ENCODE measurements at places on chromosomes 5 and 9. TPM values are rescaled to one million over a fixed set of nuclear protein-coding genes. Genes with fewer than 3 reads are reported as not detected.

FAM13B gene
- total RNA-seq, result 24.6 TPM

DNA sequence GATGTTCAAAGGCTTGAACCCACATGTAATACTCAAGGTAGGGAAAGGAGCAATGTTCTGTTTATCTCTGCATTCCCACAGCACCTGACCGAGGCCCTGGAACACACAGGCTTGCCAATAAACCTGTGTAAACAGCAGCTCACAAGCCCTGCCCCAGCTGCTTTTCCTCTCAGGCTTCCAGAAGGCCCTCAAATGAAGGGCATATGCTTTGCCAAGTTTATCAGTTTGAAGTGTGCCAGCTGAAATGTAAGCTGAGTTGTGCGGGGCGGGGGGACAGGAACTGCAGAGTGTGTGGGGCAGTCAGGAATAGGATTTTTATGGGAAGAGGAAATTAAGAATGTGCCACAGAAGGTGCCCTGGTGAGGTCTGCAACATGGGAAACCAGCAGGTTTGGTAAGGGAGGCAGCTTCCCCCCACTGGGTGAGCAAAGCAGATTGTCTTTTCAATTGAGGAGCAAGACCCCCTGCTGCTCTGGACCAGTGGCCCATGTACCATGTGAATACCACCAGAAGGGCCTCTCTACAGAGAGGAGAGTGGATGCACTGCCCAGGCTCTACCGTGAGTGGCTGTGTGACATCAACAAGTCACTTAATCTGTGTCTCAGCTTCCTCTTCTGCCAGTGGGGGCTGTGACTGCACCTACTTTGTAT is 194.8 kb downstream of the SPOCK1 start:
- DNase-seq, result no peak

LPCAT1 gene
- 263 TPM for total RNA-seq

DNA sequence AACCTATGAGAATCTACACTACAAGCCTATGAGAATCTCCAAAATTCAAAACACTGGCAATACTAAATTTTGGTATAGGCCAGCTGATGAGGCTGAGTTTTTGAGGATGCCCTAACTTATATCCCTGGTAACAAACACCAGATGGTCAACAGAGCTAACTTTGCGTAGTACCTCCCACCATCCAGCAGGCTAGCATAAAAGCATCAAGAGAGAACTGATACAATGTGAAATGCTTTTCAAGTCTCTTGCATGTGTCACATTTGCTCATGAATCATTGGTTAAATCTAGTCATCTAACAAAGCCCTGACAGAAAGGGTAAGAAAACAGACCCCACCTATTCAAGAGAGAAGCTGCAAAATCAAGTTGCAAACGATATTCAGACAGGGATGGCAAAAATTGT is 1609.7 kb upstream of the CDH9 start:
- DNase-seq, result peak; percentile 72

- peak; percentile 57 for DNase-seq
Observed at GRCh38 chr9:100473276-100474081, 530 bp downstream of the TMEFF1 start.

- no peak for DNase-seq
Observed at GRCh38 chr5:36820900-36821299, 55.7 kb upstream of the NIPBL start.
